ENCODE measurements at places on chromosomes 1 and 21. TPM values are rescaled to one million over a fixed set of nuclear protein-coding genes. Genes with fewer than 3 reads are reported as not detected.

GRIK3 gene
- total RNA-seq, result 2.4 TPM

OR2T1 gene
- not detected for total RNA-seq

WDR47 gene
- 18.0 TPM for total RNA-seq

CLDN17 gene
- total RNA-seq, result not detected
